ENCODE measurements at places on chromosomes 11 and 22. TPM values are rescaled to one million over a fixed set of nuclear protein-coding genes. Genes with fewer than 3 reads are reported as not detected.

- no peak for DNase-seq
Observed at GRCh38 chr11:119637481-119637880, 91.5 kb downstream of the NECTIN1 start.

DNA sequence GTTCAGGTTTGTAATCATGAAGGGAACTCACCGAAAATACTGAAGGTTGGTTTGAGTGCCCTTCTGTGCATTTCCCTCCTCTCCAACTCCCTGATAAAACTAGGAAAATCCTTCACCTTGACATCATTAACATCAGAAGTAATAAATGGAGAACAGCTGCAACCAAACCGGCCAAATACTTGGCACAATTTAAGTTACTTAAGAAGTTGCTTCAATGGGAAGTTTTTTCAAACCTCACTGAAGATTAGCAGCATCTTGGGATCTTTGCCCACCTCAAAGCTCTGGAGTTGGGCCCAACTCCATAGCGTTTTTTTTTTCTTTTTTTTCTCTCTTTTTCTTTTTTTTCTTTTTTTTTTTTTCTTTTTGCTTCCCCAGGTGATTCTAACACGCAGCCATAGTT is 784.8 kb downstream of the KCNA4 start:
- no peak for DNase-seq

Gene MN1
- total RNA-seq: 5.5 TPM

- DNase-seq: no peak
Observed at GRCh38 chr22:35473971-35474370, 66.7 kb upstream of the RASD2 start.

Gene C22orf42
- 13.9 TPM for total RNA-seq

GRCh38 chr11:129960216-129961214 is 42.1 kb downstream of the PRDM10 start:
- no peak for DNase-seq

- no peak for DNase-seq
Observed at GRCh38 chr22:43481568-43482317, 69.9 kb downstream of the MPPED1 start.

Gene SMC1B
- not detected for total RNA-seq

Gene SLC22A24
- not detected for total RNA-seq

Gene MAML2
- 18.8 TPM for total RNA-seq

Gene OR51E1
- total RNA-seq: 0.14 TPM

DNA sequence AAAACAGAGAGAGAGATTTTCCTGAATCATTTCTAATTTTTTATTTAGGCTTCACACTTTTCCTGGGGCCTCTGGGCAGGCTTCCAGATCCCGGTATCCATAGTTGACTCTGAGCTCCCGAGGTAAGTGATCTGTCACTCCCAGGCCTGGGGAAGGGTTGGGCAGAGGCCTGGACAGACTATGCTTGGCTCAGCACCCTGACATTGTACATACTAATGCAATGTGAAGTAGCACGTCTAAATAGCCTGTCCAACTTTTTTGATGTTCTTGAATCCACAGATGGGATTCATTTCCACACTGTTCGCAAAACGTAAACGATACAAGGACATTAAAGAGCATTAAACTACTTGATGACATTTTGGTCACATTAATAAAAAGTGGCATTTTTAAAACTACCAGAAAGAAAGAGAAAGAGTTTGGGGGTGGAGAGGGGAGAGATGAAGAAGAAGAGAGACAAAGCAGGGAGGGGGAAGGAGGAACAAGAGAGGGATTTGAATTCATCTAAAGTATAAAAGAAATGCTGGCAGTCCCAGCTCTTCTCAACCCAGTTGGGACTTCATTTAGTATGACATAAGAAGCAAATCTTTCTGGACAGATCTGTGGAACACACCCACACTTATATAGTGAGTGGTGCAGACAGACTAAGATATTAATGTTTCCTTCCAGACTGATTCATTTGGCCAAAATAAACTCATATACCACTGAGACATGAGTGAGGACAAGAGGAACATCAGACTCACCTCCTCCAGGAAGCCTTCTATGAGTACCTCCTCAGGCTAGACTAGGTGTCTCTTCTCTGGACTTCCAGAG is 514.2 kb downstream of the SOX6 start:
- DNase-seq: no peak

Data from progenitor cell of endocrine pancreas (in vitro differentiated cells).